ENCODE measurements at places on chromosomes 2 and 18.

- DNase-seq = no peak
Measured at GRCh38 chr18:37218022-37218590, 347.5 kb downstream of the CELF4 start.

- no peak for DNase-seq
Measured at GRCh38 chr2:55156326-55156725, 75.8 kb downstream of the CLHC1 start.

GRCh38 chr2:47531378-47532042 is 128.6 kb downstream of the MSH2 start:
- DNase-seq = no peak

GRCh38 chr2:37914340-37914739 is 10.7 kb upstream of the RMDN2 start:
- no peak for DNase-seq

- DNase-seq = no peak
Measured at GRCh38 chr2:169741-170140, 94.1 kb downstream of the SH3YL1 start.

DNA sequence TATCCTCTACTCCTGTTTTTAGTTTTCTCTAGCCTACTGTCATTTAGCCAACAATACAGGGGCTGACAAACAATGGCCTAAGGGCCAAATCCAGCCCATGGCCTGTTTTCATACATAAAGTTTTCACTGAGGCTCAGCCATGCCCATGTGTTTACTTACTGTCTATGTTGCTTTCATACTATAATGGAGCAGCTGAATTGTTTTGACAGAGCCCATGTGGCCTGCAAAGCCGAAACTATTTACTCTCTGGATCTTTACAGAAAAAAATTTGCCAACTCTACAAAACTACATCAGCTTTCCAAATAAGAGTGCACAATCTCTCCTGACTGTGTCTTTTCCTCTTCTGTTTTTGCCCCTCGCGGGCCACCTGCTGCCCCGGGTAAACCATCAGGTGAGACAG is 24.0 kb downstream of the LGALSL start:
- no peak for DNase-seq

DNA sequence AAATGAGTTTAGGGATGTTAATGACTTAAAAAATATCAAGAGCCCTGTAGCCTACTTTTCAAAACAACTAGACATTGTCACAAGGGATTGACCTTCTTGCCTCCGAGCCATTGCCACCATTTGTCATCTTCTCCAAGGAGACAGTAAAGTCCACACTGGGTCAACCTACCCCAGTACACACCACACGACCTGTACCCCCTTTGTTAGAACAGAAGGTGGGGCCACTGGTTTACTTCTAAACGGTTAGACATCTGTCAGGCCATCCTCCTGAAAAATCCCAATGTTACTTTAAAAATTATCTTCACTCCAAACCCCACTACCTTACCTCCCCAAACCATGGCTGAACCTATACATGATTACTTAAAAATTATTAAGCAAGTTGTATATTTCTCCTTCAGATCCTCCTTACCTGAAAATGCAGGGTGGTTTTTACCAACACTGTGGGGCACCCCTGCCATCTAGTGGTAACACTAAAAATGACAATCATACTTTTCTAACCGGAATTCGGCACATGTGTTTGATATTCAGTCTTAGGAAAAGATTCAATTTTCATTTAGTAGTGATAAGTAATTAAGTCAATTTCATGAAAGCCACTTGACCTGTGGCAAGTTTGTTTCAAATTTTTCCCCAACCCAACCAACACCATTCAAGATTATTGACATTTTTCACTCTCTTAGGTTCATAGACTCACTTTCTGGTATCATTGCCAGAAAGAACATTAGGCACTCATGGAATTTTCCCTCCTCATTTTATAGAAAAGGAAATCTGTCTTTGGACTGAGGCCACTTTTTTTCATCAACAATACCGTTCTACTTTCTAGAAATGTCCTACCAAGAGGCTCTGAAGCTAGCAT is 265.3 kb upstream of the PKDCC start:
- peak; percentile 7 for DNase-seq

DNA sequence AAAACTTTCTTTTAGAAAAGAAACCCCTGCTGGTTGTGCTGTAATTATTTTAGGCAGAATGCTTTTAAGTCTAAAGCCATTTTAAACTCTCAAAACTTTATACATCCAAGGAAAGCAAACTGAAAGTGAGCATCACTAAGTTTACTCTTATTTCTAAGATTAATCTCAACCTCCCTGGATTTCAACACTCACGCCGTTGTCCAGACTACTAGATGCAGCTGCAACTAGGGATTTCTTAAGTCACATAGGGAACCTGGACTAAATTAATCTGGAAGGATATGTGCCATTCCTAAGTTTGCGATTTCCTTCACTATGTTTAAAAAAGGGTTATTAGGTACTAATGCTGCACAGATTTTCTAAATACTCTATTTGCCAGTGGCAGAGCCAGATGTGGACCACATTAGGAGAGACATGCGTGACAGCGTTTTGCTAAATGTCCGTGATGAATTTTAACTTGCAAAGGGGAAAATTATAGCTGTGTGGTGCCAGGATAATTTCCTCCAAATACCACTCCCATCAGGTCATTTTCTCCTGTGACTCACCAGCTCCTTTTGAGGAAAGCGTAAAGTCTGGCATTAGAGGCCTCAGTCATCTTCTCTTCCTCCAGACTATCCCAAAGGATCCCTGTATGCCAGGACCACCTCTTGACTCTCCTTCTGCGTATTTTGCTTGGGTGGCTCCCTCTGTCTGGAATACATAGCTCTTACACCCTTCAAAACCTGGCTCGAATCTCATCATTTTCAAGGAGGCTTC is 143.7 kb downstream of the ATL2 start:
- DNase-seq = no peak

GRCh38 chr2:85130407-85130806 is 2.8 kb upstream of the TCF7L1 start:
- no peak for DNase-seq

DNA sequence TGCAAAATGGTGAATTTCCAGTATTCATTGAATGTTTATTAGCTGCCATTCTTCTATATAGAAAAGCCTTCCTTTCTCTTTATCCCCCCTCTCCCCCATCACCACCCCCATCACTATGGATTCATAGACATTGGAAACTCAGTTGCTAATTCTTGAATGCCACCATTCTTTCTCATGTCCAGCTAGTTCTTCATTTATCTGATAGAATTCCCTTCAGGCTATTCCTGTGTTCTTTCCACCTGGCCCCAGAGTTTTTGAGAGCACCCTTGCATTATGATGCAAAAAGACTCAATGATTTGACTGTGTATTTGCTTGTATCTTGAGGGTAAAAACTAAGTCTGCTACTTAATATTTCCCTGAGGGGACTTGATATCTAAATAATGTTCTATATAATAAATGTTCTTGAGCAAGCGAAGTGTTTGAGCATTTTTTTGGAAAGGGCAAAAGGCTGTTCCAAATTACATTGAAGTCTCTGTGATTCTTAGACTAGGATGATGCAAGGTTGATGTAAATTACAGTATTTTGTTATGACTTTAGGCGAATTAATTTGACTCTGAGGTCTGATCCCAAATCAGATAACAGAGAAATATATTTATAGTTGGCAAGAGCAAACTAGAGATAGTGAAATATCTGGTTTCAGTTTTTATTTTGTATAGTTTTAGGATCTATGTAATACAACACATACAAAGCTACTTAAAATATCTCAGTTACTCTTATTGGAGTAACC is 18.8 kb upstream of the SOS1 start:
- DNase-seq = no peak

DNA sequence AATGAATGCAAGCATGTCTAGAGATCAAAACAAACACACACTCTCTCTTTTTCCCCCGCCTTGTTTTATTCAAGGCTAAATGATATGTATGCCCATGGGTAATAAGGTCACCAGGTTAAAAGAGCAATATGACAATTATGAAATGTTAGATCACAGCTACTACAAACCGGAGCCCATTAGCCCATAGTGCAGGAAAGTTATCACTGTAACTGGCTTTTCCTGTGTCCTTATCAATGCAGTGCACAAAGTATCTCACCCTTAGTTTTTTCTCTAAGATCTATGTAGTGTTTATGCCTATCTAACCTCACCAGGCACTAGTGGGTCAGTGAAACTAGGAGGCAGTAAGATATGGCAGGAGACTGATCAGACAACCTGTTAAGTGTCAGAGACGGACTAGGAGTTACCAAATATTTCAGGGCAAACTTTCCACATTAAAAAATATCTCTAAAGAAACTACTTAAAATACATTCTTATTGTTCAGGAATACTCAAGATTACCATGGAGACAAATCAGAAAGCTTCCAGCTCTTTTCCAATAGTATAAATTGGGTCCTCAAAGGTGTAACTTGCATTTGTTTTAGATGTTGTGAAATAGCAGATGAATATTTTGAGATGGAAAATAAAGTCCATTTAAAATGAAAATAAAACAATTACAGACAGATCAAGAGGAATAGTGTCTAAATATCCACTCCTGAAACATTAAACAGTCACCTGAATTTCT is 282.2 kb downstream of the EXOC6B start:
- no peak for DNase-seq

- DNase-seq = no peak
Measured at GRCh38 chr2:165839610-165840009, 45.6 kb upstream of the GALNT3 start.

GRCh38 chr2:238523158-238524110 is 96.7 kb downstream of the ASB1 start:
- DNase-seq = no peak

GRCh38 chr2:37665043-37665442 is 6.4 kb downstream of the CDC42EP3 start:
- no peak for DNase-seq

DNA sequence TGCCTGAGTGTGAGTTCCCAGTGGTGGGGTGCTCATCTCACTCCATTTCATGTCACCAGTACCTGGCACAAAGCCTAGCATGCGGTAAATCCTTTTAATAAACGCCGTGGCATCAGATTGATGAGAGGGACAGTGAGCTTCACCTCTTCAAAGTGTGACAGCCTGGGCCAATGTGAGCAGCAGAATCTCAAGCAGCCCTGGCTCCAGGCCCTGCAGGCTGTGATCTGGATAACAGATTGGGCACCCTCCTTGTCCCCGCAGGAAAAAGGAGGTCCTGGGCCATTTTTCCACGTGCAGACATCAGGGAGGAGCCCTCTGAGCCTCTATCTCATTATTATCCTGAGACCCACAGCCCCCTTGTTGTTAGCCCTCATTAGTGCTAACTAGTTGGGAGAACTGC is 34.8 kb downstream of the TET3 start:
- DNase-seq = no peak

- DNase-seq = no peak
Measured at GRCh38 chr2:60104514-60105505, 448.6 kb downstream of the BCL11A start.

DNA sequence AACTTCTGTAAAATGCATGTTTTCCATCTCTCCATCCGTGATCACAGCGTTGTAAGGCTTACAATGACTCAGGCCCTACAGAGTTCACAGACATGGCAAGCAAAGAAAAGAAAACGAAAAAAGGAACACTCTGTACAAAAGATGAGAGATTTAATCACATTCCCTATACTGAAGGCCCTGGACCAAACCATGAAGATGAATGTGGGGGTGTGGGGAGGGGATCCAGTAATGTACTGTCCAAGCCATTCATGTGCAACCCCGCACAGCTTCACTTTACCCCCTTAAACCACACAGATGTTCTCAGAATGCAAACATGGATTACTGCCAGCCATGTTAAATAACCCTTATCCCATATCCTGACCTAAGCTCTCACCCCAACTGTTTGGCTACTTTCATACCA is 391.1 kb downstream of the NCKAP5 start:
- DNase-seq = no peak

DNA sequence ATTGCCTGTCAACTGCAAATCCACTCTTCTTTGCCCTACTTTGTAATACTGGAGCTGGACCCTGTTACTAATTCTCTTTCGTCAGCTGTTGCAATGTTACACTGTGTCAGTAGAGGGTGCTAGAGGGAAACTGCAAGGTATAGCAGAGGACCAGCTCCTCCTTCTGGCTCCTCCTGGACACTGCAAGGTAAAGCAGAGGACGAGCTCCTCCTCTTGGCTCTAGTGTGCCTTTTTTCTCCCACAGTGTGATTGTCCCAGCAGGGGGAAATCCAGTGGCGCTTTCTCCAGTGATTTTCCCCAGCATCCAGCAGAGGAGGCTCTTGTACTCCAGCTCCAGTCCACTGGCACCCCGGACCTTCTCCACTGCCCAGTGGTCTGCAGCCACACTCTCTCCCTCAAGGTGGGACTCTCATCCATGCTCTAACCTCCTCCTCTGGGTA is 95.6 kb downstream of the CAPN13 start:
- peak; percentile 84 for DNase-seq

- DNase-seq = no peak
Measured at GRCh38 chr2:43605079-43605655, 9.3 kb upstream of the THADA start.

DNA sequence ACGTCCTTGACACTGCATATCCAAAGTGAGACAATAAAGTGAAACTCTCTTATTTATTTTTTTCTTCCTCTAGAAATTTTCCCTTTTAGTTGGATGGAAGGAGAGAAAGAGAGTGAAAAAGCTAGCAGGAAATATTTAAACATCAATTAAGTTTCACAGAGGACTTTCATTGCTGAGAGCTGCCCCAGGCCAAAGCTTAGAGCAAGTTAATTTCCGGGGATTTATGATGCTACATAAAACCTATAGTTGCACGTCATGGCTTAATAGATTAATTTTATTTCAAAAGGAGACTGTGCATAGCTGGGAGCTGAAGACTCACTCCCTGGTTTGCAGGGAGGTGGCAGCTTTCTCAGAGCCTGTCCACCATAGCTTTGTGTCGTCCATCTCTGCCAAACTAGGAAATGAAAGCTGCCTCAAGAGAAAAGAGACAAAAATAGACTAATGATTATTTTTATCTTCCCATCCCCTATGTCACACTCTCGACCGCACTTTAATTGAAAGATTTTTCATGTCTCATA is 323.3 kb upstream of the RAB6C start:
- no peak for DNase-seq

DNA sequence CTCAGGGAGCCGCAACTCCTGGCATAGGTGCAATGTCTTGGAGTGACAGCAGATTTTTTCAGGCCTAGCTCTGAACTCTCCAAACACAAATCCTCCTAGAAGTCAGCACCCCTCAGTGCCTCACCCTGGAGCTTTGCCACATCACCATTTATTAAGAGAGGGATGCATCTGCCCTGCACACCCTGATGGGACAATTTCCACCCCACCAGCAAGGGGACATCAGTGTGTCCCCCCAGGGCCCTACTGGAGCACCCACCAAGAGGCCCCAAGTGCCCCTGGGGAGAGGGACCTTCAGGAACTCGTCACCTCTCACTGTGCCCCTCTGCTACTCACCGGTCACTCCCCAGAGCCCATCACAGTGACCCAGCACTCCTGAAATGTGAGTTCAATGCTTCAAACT is 144.7 kb downstream of the NDUFA10 start:
- no peak for DNase-seq

DNA sequence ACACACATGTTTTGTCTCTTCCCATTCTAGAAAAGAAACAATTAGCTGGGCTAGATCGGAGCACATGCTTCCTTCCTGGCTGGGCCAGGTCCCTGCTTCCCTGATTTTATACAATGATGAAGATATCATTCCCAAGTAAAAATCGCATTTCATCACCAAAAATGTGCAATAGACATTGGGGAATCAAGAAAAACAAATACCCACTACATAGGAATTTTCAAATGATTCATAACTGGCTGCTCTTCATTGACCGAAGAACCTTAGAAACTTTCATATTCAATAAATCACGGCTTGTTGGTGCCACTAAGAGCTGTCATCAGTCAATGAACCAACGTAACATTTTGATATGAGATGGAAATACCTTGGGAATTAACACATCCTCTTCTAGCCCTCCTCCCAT is 373.6 kb upstream of the TRIB2 start:
- no peak for DNase-seq

Measured in stimulated activated CD4-positive, alpha-beta T cell treated with anti-CD3 and anti-CD28 coated beads, Interleukin-15, amount 100 ng/mL, for 48 hours (primary cell).